ENCODE measurements at places on chromosomes 16 and 17.

DNA sequence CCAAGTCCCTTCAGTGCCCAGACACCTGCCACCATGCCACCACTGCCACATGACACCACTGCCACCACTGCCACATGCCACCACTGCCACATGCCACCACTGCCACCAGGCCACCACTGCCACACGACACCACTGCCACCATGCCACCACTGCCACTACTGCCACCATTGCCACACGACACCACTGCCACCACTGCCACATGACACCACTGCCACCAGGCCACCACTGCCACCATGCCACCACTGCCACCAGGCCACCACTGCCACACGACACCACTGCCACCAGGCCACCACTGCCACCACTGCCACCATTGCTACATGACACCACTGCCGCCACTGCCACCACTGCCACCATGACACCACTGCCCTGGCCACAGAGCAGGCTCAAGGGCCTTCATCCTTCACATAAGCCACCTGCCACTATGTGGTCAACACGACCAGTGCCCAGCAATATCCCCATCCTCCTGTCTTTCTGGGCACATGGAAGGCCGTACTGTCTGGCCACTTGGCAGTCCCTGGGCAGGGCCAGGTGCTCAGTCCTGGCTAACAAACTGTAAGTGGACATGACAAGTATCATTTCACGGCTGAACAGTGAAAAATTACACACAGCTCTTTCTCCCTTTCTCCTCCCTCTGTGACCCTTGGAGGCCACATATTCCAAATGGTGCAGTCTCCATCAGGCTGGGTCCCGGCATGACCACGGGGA is 33.1 kb downstream of the ABR start:
- no peak for DNase-seq

DNA sequence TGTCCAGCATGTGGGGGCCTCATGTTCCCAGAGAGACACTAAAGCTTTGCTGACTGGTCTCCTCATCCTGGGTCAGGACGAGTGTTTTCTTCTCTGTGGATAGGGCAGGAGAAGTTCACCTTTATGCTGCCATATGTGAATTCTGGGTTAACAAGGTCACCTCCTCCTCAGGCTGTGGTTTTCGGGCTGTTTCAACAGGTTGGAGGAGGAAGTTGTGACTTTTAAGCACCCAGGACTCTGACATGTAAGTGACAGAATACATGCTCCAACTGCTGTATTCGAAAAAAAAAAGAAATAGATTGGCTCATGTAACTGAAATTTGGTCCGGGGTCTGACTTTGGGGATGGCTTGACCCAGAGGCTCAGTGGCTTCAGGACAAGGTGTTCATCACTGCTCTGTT is 54.2 kb downstream of the SNX20 start:
- no peak for DNase-seq

DNA sequence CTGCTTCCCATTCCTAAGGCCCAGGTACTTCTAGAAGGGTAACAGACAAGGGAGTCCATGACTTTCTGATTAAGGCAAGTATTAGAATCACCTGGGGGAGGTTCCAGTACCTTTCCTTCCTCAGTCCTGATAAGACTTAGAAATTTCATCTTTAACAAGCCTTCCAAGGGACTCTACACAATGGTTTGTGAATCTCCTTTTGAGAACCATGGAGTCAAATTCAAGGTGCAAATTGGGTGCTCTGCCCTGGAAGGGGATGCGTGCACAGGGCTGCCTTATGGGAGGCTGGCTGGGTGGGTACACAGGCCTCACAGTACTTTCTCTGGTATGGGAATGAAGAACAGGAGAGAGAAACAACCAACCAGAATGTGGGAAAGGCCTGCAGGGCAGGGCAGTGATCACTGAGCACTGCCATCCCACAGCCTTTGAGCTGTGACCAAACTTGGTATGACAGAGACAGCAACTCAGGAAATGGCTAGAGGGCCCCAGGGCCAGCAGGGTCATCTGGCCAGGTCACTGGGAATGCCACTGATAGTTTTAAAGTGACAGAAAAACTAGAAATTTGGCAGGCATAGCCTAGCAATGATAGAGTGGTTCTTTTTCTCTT is 3.6 kb upstream of the TMIGD1 start:
- no peak for DNase-seq

- no peak for DNase-seq
These were observed 53.9 kb upstream of the ALOX12 start for GRCh38 chr17:6941989-6942388.

- no peak for DNase-seq
These were observed 9.8 kb downstream of the RNF166 start for GRCh38 chr16:88696441-88696840.

DNA sequence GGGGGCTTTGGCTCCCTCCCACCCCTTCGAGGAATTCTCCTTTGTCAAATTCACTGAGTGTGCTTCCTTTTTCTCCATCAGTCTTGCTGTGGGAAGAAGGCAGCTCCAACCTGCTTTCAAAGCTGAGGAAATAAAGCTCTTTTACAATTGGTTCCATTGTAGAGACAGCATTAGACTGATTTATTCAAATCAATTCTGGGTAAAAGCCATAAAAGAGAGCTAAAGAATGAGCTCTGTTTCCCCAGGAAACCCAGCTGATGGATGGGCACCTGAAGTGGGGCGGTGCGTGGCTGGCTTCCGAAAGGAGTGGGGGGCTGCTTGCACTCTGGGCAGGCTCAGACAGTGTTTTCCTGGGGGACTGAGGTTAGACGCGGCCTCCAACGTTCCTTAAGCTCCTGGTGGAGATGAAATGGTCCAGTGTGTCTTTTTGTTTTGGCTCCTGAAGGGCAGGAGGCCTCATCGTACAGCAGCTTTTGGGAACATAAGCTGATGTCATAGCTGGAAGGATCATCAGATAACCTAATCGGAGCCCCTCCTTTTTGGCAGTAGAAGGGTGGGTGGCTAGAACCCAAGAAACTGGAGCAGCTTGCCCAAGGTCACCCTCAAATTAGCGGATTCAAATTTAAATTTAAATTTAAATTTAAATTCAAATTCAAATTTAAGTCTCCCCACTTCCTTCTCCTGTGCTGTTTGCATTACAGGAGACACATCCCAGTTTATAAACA is 128.5 kb upstream of the EEF2KMT start:
- DNase-seq = no peak

- DNase-seq = no peak
These were observed 18.0 kb upstream of the DBNDD1 start for GRCh38 chr16:90037276-90037675.

DNA sequence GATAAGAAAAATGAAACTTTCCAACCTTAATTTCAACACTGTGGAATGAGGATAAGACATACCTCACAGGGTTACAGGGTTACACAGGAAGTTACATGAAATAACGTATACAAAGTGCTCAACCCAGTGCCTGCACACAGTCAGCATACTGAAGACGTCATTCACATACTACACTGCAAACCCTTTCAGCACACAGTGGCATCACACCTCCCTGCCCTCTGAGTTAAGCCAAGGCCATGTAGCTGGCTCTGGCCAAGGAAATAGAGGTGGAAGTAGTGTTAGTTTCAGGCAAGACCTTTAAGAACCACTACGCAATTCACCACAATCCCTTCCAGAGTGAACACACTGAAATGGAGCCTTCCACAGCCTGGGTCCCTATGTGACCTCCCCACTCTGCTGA is 46.6 kb upstream of the GSG1L start:
- DNase-seq = no peak

GRCh38 chr16:7182510-7183109 is 150.0 kb upstream of the RBFOX1 start:
- no peak for DNase-seq

DNA sequence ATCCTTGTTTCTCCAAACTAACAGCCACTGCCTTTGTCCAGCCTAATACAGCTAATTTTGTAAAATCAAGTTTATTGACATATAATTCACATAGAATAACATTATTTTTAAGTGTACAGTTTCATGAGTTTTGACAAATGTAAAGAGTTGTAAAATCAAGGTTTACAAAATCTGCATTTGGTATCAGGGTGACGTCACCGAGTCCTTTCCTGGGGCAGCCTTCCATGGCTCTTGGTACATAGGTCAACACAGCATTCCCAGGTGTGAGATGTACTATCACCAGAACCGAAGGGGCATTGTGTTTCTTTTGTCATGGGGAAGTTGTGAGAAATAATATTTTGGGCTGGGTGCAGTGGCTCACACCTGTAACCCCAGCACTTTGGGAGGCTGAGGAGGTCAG is 42.9 kb downstream of the PSMD12 start:
- DNase-seq = no peak

DNA sequence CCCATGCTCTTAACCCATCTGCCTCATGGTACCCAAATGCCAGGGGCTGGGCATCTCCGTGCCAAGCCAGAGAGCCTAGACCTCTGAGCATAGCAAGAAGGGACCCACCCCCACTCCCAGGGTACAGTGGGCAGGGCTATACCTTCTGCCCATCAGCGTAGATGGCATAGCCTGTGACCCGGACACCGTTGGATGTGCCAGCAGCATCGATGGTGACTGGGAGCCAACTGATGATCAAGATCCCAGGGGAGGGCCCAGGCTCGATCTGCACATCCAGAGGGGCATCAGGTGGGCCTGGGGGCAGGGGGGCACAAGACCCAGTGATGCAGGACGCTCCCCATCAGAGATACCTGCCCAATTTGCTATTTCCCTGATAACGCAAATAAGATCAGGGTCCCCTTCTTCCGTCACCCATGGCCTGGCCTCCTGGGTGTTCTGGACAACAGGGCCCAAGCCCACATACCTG is 17.1 kb downstream of the TSPOAP1 start:
- DNase-seq = no peak

DNA sequence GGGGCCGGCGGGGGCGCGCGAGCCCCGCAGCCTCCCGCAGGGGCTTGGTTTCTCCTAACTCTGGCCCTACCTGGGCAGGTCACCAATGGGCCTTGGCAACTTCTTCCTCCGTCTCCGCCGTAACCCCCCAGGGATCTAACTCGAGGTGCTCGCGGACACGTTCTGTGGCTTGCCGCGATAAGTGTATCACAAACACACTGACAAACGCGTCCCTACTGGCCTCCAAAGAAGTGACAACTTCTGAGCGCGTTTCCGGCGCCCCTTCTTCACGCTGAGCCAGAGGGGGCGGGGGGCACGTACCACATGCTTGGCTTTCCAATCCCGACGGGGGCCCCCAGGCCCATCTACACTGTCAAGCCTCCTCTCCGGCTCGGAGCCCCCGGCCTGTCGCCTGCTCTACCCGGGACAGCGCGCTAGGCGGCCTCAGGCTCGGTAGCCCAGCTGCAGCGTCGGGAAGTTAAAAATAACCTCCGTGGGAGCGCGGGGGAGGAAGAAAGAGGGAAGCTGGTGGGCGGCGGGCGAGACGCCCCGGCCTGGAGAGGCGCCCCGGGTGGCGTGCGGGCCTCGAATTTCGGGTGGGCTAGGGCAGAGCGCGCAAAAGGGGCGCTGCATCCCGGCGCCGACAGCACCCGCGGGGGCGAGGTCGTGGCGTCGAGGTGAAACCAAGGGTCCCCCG is 725 bp upstream of the SPHK1 start:
- no peak for DNase-seq

GRCh38 chr17:66789961-66790437 is 44.9 kb upstream of the CACNG5 start:
- no peak for DNase-seq

GRCh38 chr17:2157675-2158395 is 102.9 kb downstream of the HIC1 start:
- DNase-seq = no peak

DNA sequence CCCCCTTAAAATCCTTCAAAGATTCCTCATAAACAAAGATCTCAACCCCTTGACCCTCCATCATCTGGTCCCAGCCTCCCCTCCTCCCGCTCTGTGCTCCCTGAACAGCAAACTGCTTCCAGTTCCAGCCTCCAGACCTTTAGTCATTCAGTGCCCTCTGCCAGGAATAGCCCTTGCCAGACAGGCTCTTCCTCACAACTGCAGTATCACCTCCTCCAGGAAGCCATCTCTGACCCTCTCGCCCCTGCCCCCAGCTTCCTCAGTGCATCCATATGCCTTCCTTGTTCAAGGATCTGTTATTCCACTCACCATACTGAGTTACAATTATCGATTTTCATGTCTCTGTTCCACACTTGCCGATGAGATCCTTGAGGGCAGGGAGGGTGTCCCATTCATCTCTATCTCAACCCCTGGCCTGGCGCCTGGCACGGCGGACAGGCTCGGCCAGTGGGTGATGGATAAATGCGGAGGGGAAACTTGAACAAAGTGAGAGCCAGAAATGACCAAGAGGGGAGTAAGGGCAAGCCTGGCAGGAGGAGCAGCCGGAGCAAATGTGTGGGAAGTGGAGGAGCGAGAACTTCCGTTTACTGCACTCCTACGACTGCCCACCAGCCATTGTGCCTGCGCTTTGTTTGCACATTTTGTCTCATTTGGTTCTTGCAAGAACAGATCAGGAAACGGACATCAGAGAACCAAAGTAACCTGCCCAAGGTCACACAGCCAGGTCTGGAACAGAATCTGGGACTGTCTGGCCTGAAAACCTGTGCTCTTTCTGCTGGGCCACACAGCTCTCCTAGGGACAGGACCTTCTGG is 2.0 kb upstream of the NXPH3 start:
- no peak for DNase-seq

DNA sequence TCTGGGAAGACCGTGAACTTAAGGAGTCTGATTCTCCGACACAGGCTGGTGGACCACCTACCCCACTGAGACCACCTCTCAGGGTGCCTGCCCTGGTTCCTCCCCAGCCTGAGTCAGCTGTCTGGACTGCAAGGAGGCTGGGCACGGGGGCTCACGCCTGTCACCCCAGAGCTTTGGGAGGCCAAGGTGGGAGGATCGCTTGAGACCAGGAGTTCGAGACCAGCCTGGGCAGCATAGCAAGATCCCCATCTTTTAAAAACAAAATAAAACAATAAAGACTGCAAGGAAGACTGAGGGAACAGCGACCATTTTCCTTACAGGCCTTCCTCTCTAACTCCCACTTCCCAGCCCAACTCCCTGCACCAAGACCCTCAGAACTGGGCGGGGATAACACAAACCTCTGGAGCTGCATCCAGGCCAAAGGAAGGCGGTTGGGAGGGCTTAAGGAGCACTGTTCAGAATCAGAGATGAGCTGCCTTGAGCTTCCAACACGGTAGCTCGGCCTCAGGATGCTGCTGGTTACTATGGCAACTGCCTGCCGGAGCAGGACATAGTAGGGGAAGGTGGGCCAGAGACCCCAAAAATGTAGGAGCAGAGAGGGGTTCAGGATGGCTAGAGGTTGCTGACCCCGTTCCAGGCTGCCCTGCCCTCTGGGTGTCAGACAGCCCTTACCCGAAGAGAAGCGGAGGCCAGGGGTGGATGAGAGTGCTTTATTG is 4.4 kb downstream of the APOBR start:
- DNase-seq = no peak

GRCh38 chr17:74832421-74832820 is 27.3 kb downstream of the GRIN2C start:
- no peak for DNase-seq

DNA sequence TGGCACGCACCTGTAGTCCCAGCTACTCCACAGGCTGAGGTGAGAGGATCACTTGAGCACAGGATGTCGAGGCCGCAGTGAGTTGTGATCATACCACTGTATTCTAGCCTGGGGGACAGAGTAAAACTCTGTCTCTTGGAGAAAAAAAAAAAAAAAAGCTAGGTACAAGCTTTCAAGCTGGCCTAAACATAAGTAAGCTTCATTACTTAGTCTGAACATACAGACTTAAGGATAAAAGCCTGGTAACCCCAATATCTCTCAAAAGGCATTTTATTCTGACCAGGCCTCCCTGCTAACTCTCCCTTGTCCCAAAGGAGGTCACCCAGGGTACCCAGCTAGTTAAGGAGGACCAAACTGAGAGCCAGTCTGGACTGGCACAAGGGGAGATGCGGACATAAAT is 46.2 kb downstream of the TOM1L2 start:
- no peak for DNase-seq
